Activated T-cell treated with anti-CD3 and anti-CD28 coated beads for 48 hours (primary cell): ENCODE measurements at places on chromosomes 7 and 10.

GRCh38 chr7:87473986-87474385, 1.5 kb downstream of the ABCB4 start:
- DNase-seq, result no peak

GRCh38 chr7:1027242-1028043, 16.9 kb upstream of the GPR146 start:
- DNase-seq, result no peak

- no peak for DNase-seq
These were observed 433.3 kb downstream of the LRMDA start for GRCh38 chr10:75864717-75865116.

DNA sequence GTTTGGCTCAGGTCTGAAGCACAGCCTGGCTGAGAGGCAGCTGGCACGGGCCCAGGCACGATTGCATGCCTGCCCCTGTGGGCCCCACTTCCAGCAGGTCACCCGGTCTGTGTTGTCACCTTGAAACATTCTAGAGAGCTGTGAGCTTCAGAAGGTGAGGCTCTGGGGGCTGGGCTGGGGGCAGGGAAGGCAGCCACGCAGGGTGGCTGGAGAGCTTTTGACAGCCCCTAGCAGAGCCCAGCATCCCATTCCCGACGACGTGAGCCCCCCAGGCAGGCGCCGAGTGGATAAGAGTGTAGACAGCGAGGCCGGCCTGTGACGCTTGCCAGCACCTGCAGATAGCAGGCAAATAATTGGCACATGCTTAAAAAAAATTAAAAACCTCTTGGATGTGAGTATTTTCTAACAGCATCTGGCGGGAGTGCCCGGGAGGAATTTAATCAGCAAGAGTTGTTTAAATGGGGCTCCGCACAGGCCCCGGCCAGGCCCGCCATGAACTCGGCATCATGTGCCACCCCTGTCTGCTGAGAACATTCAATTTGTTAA, 212.0 kb upstream of the TBX20 start:
- no peak for DNase-seq

DNA sequence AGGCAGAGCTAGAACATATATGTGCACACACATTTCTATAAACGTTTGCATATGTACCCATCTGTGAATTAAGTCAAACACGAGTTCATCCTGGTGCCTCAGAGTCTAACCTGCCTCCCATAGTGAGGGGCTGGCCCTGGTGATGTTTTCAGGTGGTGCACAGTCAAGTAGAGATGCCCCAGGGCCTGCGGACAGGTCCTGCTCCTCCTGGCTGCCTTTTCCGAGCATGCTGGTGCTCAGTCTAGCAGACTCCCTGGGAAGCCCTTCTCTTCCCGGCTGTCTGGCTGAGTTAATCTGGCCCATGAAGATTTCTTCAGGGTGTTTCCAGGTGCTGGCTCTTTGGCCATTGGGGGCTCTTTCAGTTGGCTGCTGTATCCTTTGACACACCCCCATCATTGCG, 14.3 kb downstream of the ADCY1 start:
- no peak for DNase-seq

GRCh38 chr10:71459513-71459912, 62.8 kb downstream of the CDH23 start:
- DNase-seq, result no peak

- no peak for DNase-seq
These were observed 1.8 kb upstream of the ZNF503 start for GRCh38 chr10:75403144-75403938.

- no peak for DNase-seq
These were observed 282.6 kb downstream of the AUTS2 start for GRCh38 chr7:69880840-69881239.

- peak; percentile 29 for DNase-seq
These were observed 758 bp upstream of the OPTN start for GRCh38 chr10:13099144-13099665.

GRCh38 chr10:78935697-78936407, 132.9 kb upstream of the ZMIZ1 start:
- DNase-seq, result no peak

DNA sequence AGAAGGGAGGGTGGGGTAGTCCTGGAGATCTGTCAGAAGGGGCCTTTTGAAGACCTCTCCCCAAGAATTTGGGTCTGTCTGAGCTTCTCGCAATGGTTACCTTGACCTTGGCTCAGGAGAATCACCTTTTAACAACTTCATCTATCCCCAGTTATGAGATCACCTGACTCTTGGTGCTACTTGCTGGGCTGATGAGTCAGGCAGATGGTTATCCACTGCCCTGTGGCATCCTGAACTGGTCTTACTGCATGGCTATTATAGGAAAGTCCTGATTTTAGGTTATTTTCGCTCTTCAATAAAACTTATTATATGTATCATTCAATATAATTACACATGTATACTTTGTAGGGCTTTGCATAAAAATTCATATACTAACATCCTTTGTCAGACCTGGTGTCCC, 274.7 kb downstream of the GFRA1 start:
- DNase-seq, result no peak

DNA sequence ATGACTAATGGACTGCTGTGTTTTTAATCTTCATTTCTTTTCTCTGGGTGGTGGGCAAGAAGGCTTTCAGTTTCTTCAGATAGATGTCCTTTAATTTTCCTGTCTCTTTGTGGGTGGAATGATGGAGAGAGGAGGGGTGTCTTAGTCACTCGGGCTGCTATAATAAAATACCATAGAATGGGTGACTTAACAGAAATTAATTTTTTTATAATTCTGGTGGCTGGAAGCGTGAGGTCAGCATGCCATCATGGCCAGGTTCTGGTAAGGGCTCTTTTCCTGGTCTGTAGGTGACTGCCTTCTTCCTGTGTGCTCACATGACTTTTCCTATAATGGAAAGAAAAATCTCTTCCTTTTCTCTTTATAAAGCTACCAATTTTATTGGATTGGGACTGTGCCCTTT, 6.3 kb downstream of the RSBN1L start:
- DNase-seq, result no peak

DNA sequence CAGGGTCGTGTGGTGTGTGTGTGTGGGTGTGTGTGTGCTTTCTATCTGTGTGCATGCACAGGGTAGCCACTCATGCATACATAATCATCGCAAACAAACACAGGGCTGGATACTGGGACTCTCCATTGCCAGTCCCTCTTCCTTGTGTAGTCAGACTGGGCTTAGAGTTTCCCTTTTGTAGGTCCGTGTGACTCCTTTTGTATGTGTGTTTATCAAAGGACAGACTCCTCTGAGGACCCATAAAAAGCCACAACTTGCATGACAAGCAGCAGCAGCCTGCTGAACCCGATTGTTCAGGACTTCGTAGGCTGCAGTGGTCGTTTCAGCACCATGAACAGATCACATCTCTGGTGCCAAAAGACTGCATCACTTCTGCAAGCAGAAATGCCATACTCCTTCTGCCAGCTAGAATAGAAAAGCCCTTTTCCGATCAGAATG, 895 bp downstream of the VSTM2A start:
- DNase-seq, result no peak

- no peak for DNase-seq
These were observed 1.3 kb downstream of the DDX21 start for GRCh38 chr10:68957284-68957615.

DNA sequence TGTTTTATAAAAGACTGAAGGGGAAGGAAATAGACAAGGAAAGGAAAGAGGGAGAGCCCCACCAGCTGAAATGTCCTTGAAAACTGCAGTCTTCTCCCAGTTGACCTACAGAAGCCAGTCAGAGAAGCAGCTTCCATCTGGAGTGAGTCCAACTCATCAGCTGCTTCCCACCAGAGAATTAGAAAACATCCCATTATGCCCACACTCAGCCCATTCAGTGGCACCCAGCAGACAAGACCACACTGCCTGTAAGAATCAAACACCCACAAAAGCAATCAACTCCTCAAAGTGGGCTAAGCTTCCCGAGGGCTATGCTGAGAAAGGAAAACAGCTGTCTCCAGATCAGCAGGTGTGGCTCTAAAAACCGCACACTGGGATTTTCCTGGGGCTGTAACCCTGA, 29.6 kb upstream of the TMEM213 start:
- DNase-seq, result no peak

- no peak for DNase-seq
These were observed 93.1 kb downstream of the GLI3 start for GRCh38 chr7:42143711-42144600.

DNA sequence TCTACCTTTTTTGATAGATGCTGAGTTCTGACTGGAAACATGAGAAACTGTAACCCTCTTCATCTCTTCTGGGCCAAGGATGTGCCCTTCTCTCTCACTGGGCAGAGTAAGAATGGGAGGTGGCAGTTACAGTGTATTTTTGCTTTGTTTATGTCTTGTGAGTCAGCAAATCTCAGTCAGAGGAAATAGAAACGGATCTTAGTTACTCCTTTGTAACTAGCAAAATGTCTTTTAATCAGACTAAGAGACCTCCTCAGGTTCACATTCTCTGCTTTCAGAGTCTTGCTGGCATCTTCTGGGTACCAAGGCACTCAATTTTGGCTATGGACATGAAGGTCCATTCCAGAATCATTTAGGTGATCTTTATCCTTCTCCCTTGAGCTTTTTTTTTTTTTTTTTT, 70.9 kb downstream of the HHEX start:
- no peak for DNase-seq

- no peak for DNase-seq
These were observed 22.5 kb upstream of the REEP3 start for GRCh38 chr10:63498665-63499064.

- no peak for DNase-seq
These were observed 982.1 kb downstream of the NRG3 start for GRCh38 chr10:82856957-82857613.

DNA sequence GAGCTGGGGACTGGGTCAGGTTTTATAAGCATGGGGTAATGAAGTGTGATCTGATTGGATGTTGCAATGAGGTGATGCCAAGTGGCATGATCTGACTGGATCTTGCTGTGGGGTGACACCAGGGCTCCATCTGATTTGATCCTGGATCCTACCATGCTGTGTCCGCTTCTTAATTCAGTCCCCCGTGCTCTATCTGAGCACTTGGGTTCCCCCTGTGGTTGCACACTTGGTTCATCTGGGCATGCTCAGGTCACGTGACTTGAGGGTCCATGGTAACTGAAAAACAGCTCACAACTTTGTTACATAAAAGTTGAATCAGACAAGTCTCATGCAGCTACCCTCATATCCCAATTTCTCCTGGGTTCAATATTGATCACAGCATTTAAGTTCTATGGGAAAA, 448.6 kb upstream of the NRP1 start:
- DNase-seq, result no peak

DNA sequence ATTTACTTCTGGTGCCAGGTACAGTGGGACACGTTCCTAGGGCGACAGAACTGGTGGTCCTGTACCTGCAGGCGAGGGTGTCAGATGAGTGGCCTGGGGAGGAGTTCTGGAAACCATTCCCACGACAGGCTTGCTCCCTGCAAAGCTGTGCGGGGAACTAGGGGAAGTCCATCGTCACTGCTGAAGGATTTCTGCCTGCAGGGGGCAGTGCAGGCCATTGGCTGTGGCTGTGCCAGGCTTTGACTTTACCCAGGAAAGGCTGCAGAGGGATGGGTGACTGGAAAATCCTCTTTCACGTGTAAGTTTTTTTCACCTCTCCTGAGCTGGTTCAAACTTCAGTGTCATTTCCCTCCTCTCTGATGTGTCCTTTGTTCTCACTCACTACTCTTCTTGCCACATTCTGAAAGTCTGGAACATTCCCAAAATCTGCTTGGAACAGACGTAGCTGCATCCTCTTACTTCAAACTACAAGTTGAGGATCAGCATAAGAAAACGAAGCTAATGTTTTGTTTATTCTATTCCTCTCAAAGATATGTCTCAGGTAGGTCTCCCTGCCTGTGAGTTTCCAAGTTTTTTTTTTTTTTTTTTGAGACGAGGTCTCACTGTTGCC, 126.5 kb downstream of the SH2D4B start:
- peak; percentile 48 for DNase-seq

GRCh38 chr10:127119936-127120335, 76.5 kb downstream of the INSYN2A start:
- no peak for DNase-seq

- no peak for DNase-seq
These were observed 684.2 kb downstream of the LRMDA start for GRCh38 chr10:76115471-76116155.

DNA sequence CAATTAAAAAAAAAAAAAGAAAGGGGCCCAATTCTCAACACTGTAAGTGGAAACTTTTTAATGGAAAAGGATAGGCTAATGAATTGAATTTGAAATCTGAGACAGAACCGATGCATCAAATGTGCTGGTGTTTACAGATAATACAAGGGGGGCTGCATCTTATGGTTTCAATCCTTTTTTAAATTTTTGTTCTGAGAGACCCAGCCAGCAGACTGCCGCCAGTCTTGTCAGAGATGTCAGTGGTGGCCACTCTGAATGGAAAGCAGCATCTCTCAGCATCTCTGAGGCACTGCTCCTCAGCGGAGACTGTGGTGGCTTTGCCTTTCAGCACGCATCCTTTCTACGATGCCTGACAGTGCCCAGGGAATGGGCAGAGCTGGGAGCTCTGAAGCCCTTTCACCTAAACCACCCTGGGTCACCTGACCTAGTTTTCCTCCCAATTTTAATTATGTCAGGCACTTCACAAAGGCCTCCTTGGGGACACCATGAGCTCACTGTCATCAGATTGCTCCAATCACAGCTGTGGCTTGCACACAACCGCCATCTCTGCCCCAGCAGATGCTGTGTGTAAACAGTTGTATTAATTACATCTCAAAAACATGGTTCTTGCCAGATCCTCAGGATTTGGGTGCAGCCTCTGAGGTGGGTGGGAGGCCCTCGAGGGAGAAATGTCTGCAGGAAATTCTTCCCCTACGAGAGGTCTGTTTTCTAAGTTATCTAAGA, 81.2 kb downstream of the EGFR start:
- DNase-seq, result no peak

DNA sequence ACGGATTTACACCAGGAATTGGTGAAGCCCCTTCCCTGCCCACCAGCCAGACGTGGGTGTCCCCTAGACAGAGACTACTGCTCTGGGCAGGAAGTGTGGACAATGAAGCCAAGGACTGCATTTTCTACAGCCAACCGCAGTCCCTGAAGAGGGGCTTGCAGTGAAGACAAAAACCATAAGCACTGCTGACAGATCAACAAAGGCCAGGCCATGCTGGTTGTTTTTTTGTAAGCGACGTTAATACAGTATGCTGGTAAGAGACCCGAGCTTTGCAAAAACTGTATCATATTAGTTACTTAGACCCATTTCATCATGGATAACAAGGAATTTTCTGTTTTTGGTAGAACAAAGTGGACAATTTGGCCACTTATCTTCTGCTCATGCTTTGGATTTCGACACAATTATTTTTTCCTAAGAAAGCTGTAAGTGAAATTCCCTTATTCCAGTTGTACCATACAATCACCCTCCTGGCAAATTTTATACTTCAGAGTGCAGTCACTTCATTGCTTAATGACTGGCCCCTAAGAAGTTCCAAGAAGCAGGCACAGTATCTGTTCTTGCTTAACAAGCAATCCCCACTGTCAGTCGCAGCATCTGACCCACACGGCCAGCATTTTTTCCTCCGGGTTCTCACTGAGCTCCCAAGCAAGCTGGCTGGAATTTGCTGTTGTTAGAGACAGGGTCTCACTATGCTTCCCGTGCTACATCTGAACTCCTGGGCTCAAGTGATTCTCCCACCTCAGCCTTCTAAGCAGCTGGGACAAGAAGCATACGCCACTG, 163.5 kb downstream of the PARD3 start:
- no peak for DNase-seq

GRCh38 chr7:17236171-17236570, 62.3 kb upstream of the AHR start:
- DNase-seq, result no peak
